Activated CD4-positive, alpha-beta T cell treated with anti-CD3 and anti-CD28 coated beads, Interleukin-2, amount 10 ng/mL, durations not matched to agents 7 days and 5 days (primary cell): ENCODE measurements at places on chromosomes 3 and 15. TPM values are rescaled to one million over a fixed set of nuclear protein-coding genes. Genes with fewer than 3 reads are reported as not detected.

DNA sequence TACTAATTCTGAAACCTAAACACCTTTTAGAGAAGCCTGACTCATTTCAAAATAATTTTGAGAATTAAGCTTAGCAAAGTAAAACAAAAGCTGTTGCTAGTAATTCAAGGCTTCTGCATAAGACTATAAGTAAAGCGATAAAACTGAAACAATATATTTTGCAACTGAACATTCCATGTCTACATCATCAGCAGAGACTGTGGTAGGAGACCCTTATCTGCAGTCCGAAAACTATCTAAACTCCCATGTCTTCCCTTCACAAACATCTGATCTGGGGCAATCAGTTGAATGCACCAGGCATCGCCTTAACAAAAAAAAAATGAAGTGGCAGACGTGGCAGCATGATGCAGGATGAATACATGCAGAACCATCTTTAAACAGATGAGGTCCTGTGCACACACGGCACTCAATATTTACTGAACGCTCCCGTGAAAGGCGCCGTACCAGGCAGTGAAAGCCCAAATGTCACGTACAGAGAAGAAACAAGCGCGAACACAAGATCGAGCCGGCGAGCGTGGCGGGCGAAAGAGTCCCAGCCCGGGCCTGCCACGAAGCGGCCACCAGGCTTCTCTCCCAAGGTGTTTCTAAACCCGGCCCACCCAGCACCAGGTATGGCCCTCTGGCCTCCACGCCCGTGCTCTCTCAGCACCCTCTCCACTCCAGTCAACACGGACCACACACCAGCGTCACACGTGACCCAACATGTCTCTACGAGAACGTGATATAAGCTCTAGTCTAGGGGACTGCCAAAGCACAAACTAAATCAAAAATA is 63.0 kb downstream of the CHSY1 start:
- H3K36me3 ChIP-seq, result peaks cover 19% of the 10 kb centered on the region
- peak overlapping the region; percentile 26 for H3K4me3 ChIP-seq
- H3K4me1 ChIP-seq, result peaks cover 67% of the 10 kb centered on the region
- DNase-seq, result no peak
- no peaks in the 10 kb centered on the region for H3K27me3 ChIP-seq

The MYO5A gene
- total RNA-seq, result 34.5 TPM

DNA sequence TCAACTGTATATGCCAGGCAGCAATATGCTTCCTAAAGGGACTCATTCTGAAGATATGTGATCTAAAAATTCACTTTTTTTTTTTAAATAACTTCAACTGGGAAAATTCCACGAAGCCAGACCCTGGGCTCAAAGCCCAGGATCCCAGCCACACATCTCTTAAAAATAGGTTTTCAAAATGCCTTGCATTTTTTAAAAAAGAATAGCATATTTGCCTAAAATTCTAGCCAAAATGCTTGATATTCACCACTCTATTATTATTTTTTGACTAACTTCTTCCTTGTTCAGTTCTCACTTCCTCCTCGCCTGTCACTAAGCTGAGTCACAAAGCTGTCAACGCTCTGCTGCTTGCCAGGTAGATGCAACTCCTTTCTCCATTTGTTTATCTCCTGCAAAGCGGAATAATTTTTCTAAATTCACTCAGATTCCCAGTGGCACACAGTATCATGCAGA is 28.0 kb upstream of the VGLL4 start:
- H3K27ac ChIP-seq, result no peak overlapping the region
- H3K4me3 ChIP-seq, result no peak overlapping the region
- no peaks in the 10 kb centered on the region for H3K36me3 ChIP-seq

The MESP1 gene
- total RNA-seq, result 1.1 TPM

- H3K4me1 ChIP-seq, result no peaks in the 10 kb centered on the region
- H3K27me3 ChIP-seq, result no peaks in the 10 kb centered on the region
- no peak for DNase-seq
Measured at GRCh38 chr3:147002721-147003120, 397.6 kb upstream of the PLSCR5 start.

- peak within 1 kb of the TSS; percentile 94 for H3K27ac ChIP-seq
- peaks cover 33% of the 10 kb centered on the region for H3K36me3 ChIP-seq
- peaks cover 35% of the 10 kb centered on the region for H3K4me1 ChIP-seq
- H3K4me3 ChIP-seq, result peak within 1 kb of the TSS; percentile 88
- H3K27me3 ChIP-seq, result no peaks in the 10 kb centered on the region
Measured at GRCh38 chr3:186930143-186930640, at the start of gene ST6GAL1. ST6GAL1 (plus strand) TSS chr3:186930526; CDS start chr3:187042704, 112,178 bp downstream.

The GAP43 gene
- not detected for total RNA-seq

The CYP8B1 gene
- total RNA-seq, result not detected

- H3K36me3 ChIP-seq, result no peaks in the 10 kb centered on the region
- no peaks in the 10 kb centered on the region for H3K27me3 ChIP-seq
Measured at GRCh38 chr3:167978486-167978885, 117.2 kb downstream of the GOLIM4 start.

The DAZL gene
- total RNA-seq, result not detected

GRCh38 chr15:59885832-59886231 is 118.3 kb upstream of the FOXB1 start:
- DNase-seq, result no peak
- no peak overlapping the region for H3K27ac ChIP-seq
- H3K4me1 ChIP-seq, result no peaks in the 10 kb centered on the region
- H3K36me3 ChIP-seq, result no peaks in the 10 kb centered on the region
- peaks cover 13% of the 10 kb centered on the region for H3K27me3 ChIP-seq
